ENCODE measurements at places on chromosomes 1 and 21.

DNA sequence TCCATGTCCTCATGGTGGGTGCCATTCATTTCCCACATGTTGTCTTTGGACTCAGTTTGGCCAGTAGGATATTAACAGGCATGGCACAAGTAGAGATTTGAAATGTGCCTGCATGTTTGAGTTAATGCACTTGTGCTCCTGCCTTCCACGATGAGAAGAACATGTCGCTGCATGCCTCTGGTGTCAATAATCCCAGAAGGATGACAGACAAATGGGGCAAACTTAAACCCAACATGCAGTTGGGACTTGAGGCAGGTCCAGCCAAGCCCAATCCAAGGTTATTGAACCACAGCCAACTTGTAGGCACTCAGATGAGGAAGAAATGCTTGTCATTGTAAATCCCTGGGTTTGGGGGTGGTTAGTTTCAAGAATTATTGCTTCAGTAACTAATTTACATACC lies 174.6 kb downstream of the TRIM33 start:
- no peak for DNase-seq

DNA sequence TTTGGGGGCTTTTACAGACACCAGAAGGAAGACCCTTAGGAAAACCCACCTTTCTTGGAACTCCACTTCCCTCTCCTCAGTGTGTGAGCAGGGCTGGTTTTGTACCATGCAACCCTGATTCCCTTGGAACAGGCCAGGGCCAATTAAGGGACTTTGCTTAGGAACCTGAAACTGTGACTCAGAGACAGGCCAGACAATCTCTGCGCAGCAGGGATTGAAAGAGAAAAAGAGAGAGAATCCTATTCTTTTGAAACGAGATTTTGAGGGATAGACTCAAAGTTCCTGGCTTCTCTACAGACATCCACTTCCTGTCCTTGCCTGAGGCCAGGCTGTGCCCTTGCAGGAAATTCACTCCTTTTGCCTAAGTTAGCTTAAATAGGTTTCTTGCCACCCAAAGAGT lies 23.1 kb upstream of the C1orf198 start:
- DNase-seq = peak; percentile 56

- no peak for DNase-seq
Observed at GRCh38 chr1:150973258-150973835, 1.3 kb downstream of the CERS2 start.

GRCh38 chr1:107003972-107004371 lies 52.5 kb upstream of the PRMT6 start:
- DNase-seq = no peak

DNA sequence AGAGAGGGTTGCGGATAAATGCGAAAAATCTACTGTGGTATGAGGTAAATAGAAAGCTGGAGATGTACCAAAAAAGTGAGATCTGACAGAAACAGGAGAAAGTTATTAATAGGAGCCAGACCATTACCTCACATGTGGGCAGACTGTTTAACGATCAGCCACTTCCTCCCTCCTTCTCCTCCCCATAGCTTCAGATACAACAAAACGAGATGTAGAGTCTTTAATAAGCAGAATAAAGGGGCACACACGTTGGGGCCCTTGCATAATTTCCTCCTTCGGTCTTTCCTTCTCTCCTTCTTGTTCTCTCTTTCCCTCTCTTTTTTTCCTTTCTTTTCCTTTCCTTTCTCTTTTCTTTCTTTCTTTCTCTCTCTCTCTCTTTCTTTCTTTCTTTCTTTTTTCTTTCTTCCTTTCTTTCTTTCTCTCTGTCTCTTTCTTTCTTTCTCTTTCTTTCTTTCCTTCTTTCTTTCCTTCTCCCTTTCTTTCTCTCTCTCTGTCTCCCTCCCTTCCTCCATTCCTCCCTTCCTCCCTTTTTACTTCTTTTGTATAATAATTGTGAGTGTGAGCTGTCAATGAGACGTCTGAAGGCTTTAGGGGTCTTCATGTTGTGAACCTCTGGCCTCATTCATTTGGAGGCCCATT lies 242.1 kb downstream of the GRIK1 start:
- DNase-seq = no peak

GRCh38 chr1:91725618-91725988 lies 160.3 kb downstream of the TGFBR3 start:
- DNase-seq = no peak

DNA sequence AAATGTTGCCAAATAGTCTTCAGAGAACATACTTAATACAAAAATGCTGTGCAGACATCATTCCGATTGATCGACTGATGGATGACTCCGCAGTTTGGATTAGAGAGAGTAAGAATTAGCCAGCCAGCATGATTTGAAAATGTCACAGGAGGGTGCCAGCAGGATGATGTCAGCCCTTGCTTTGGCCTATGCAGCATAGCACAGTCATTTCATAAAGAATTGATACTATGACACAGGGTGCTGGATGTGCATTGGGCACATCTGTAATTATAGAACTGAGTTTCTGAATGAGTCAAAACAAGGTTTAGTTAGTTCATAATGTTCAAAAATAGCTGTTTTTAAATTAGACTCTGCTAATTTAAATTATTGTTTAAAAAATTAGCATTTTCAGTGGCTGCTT lies 21.6 kb upstream of the TRAF5 start:
- DNase-seq = no peak

GRCh38 chr1:199675937-199676336 lies 351.6 kb upstream of the NR5A2 start:
- no peak for DNase-seq

GRCh38 chr1:163656095-163656759 lies 334.5 kb downstream of the NUF2 start:
- no peak for DNase-seq

DNA sequence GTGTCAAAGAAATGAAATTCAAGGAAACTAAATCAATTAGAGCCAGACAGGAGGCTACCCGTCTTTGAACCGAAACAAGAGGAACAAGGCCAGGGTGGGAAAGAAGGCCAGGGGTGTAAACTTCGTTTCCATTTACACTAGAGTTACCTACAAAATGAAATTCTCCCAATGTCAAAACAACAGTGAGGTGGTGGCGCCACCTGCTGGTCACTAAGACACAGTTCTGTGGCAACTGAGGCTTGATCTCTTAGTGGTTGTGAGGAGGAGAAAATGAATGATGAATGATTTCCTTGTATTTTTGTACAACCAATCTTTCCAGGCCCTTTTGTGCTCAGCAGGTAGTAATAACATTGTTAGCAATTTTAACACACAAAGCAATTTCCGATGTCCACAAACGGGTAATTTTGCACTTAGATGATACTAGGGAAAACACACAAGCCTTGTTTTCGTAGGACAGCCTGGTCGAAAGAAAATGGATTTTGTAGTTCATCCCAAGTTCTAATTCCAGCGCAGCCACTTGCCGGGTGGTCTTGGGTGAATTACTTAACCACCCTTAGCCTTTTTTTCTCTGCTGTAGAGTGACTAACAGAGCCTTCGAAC lies 54.8 kb upstream of the SOD1 start:
- DNase-seq = peak; percentile 79

DNA sequence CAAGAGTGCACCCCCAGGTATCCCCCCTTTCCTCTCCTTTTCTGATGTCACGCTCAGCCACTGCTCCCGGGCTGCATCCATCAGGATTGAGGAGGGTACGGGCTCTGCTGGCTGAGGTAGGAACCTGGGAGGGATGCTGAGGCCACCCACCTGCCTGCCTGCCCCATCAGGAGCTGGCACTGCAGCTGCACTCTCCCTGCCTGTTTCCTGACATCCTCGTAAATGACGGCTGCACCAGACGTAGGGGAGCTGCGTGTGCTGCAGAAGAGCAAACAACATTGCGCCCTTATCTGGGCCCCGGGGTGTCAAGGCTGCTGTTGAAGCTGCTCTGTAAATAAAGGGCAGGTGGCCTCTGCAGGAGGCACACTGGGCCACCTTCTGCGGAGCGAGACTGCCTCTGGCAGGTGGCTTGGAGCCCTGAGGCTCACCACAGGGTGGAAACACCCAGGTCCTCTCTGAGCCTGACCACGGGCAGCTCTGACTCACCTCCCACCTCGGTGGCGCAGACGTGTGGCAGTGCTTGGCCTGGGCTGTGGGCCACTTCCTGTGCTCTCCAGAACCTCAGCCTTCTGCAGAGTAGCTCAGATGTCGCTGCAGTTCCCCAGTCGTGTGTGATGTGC lies 30.9 kb downstream of the SNAP47 start:
- no peak for DNase-seq

GRCh38 chr1:37807220-37807554 lies 403 bp upstream of the C1orf122 start:
- no peak for DNase-seq

GRCh38 chr1:246815693-246816270 lies 91.6 kb downstream of the SCCPDH start:
- no peak for DNase-seq

DNA sequence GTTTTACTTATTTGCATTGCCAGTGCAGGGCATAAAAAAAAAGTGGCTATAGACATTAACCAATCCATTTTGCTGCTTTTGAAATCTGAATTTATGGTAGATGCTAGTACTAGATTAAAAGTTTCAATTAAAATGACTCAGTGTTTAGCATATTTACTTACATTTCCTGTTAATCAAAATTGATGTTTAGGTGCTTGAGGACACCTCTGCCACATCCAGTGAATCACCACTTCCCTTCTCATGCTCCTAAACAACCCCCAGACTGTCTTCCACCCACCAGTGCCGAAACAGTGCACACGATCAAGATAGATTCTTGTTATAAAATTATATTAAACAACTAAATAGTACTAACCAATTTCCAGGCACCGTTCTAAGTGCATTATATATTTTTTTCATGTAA lies 32.7 kb downstream of the HSD17B7 start:
- no peak for DNase-seq

DNA sequence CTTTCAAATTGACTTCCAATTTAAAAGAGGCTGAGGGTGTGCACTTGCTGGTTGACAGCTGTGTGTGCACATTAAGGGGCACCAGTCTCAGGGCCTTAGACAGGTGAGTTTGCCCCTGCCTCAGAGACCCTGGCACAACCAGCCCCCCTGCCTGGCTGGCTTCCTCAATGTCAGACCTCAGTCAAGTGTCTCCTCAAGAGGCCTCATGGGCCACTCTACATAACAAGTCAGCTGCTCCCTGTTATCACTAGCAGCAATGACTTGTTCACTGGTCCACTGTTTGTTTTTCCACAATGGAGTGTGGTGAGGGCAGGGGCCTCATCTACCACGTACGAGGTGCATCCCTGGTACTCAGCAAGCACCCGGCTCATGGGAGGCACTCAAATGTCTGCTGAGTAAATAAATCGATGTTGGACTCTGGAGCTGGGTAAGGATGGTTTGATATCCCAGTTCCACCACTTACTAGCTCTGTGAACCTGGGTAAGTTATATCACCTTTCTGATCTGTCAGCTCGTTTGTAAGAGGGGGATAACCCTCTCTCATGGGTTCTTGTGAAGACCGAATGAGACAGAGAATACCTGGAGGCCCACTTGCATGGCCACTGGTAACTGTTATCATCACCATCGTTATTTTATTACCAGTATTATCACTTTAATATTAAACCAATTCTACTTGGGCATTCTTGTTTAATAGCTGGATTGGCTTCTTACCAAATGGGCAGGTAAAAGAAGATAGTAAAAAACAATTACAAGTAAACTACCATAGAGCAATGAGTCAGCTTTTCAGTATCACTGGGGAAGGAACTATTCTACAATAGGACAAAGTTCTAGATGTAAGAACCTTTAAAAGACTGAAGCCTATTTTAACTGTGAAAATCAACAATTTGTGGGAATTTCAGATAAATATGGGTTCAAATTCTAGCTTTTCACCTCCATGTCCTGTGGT lies 64.6 kb downstream of the SLC66A1 start:
- no peak for DNase-seq

GRCh38 chr1:155978325-155978972 lies at the start of gene ARHGEF2:
TSS of gene ARHGEF2 (minus strand) at chr1:155978547. CDS start at chr1:155978427, 120 bp downstream.
- peak; percentile 91 for DNase-seq

GRCh38 chr1:47575855-47576757 lies 138.3 kb downstream of the FOXD2 start:
- peak; percentile 70 for DNase-seq

DNA sequence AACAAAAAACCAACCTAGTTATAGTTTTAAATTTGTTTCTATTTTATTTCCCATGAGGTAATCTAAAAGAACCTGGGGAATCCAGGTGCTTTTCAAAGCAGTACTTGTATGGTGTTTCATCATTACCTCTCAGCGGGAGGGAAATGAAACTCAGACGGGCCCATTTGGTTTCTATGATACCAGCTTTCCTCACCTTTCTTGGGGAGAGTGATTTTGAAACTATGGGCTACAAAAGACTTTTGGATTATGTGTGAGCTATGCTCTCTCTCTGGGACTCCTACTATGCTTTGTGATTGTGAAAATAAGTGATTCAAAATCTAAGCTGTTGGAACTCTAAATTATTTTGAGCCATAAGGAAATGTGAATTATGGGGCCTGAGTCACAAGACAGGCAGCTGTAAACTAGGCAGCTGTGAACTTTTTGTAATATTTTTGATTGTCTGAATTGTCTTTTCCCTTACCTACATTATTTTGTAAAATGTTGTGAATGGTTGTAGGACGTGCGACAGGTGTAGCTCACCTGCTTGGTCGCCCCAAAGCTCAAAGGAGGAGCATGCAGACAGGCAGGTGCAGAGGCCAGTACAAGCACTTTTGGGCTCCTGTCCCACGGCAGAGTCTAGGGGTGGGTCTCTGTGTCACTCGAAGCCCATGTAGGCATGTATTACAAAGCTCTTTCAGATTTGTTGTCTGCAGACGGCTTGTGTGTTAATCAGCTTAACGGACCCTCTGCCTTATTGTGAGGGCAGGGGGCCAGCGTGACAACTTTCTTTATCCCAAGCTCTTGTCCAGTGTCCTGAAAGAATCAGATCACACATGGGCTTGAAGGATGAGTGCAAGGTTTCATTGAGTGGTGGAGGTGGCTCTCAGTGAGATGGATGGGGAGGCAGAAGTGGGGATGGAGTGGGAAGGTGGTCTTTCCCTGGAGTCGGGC lies 64.8 kb upstream of the BACH1 start:
- DNase-seq = no peak

- no peak for DNase-seq
Observed at GRCh38 chr1:228289996-228290881, 82.4 kb downstream of the OBSCN start.

DNA sequence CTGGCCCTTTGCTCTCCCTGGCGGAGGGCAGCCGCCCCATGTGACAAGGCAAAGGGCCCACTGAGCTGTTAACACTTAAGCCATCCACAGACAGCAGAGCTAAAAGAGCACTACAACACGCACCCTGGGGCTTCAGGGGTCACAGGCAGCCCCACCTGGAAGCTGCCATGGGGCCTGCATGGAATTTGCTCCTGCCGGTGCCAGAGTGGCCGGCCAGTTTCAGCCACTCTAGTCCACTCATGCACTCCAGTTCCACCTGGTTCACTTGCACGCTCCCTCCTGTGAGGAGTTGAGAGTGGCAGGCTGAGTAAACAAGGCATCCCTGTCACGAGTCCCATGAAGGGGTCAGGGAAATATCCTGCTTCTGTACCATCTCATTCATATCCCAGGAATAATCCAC lies 55.3 kb downstream of the RIMS3 start:
- no peak for DNase-seq

DNA sequence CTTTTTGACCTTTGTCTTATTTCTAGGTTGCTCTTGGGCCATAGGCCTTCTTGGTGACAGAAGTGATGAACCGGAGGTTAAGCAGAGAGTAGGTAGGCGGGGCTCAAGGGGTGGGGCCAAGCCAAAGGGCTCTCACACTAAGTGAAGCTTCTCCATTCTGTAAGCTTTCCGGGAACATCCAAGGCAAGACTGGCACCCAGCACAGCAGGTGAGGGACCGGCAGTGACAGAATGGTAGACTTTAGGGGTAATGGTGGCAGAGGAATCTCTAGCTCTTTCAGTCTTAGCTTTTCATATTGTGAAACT lies at the start of gene TNFAIP8L2:
TSS of gene TNFAIP8L2 (plus strand) at position 135 of the 305 bp plus-strand sequence. CDS start 2,049 bp downstream, outside the sequence.
- no peak for DNase-seq
